ENCODE measurements at places on chromosomes 16 and 17.
A peak's percentile ranks its signal among the peaks of the same experiment; 100 is the strongest.

GRCh38 chr16:79269211-79269863, 331.2 kb downstream of the MAF start:
- no peak for DNase-seq

DNA sequence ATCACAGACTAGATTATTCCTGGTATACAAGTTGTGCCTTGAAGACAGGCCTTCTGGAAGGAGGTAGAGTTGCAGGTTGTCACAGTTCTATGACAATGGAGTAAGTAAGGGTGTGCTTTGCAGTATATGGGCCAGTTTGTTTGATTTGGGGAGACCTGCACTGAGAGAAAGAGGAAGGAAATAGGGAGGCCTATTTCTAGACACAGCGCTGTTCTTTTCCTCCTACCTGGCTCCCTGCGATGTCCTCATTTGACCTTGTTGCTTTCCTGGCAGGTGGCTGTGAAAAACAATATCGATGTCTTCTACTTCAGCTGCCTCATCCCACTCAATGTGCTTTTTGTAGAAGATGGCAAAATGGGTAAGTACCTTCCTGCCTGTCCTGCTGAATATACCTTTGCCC, 22.5 kb upstream of the RASL10B start:
- DNase-seq: no peak

- no peak for DNase-seq
These were observed 372.3 kb downstream of the NPIPA8 start for GRCh38 chr16:17964196-17964595.

- DNase-seq: no peak
These were observed 35.9 kb upstream of the GHDC start for GRCh38 chr17:42230225-42230624.

GRCh38 chr17:58534331-58534730, 19.9 kb upstream of the MTMR4 start:
- no peak for DNase-seq

GRCh38 chr17:61617330-61617729, 26.3 kb upstream of the NACA2 start:
- DNase-seq: no peak

DNA sequence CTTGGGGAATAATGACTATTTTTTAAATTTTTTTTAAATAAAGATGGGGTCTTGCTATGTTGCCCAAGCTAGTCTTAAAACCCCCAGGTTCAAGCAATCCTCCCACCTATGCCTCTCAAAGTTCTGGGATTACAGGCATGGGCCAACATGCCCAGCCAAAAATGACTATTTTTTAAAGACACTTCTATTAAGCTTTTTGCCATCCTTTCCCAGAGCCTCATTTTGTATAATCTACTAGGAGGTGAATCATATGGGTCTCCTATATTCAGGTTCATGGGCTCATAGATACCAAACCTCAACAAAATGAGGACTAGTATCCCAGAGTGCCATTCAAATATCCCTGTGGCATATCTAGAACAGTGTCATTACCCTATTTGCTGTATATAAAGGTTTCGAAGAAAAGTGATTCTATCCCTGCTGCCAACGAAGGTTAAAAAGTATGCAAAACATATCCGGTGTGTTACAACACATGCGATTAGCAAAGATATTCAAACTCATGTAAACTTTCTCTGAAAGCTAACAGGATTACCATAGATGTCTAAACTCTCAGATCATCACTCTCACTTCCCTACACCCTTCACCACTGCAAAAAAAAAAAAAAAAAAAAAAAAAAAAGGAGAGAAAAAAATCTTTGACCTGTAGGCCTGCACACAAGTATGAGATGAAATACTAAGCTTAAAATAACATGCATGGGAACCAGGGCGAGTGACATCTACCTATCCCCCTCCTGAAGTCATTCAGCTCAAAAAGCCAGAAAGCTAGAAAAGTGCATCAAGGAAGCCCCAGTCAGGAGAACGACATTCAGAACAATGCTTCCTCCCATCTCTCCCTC, 23.5 kb downstream of the XPO6 start:
- no peak for DNase-seq

- no peak for DNase-seq
These were observed 36.7 kb downstream of the KIAA0753 start for GRCh38 chr17:6603744-6604325.

- no peak for DNase-seq
These were observed 15.9 kb downstream of the JPH3 start for GRCh38 chr16:87618216-87618615.

DNA sequence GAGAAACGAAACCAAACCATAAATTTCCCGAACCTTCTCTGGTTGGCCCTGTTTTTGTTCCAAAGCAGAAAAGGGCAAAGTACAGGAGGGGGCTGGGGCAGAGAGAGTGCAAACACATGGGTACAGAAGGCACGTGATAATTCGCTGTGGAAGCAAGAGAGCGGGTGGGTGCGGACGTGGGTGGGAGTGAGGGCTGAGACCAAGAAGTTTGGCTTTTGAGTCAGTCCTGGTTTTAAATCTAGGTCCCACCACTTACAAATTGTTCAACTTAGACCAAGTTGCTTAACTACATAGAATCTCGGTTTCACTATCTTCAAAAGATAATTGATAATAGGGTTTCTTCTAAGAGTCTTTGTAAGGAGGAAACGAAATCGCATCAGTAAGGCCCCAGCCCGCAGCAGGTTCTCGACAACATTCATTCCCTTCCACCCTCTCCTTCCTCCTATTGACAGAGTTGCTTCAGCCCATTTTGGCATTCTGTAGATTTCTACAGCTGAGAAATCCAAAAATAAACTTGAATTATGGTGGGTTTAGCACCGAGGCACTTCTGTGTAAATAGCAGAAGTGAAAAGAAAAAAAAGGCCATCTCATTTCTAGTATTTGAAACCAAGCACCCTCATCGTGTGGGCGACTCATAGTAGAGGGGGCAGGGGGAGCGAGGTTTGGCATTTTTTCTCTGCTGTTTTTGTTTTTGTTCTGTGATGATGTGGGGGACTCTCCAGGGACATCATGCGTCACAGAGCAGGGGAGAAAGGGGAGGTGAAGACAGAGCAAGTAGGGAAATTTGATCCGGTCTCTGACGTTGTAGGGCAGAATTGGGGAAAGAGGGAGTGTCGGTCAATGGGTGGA, 33.6 kb upstream of the CCR7 start:
- no peak for DNase-seq

DNA sequence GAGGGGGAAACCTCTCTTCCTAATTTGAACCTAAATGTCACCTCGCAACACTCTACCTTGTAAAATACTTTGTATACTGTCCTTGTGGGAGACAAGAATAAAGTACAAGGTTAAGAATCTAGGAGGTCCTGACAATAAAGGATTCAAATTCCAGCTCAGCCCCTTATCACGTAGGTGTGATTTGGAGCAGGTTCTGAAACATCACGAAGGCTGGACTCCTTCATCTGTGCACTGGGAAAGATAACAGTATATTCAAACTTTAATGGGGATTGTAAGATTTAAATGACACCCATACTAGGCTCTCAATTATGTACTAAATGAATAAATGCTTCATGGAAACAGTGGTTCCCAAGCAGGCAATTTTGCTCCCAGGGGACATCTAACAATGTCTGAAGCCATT, 2.1 kb downstream of the TXNDC11 start:
- no peak for DNase-seq

GRCh38 chr16:75820672-75821071, 94.4 kb upstream of the CPHXL start:
- DNase-seq: peak; percentile 26

DNA sequence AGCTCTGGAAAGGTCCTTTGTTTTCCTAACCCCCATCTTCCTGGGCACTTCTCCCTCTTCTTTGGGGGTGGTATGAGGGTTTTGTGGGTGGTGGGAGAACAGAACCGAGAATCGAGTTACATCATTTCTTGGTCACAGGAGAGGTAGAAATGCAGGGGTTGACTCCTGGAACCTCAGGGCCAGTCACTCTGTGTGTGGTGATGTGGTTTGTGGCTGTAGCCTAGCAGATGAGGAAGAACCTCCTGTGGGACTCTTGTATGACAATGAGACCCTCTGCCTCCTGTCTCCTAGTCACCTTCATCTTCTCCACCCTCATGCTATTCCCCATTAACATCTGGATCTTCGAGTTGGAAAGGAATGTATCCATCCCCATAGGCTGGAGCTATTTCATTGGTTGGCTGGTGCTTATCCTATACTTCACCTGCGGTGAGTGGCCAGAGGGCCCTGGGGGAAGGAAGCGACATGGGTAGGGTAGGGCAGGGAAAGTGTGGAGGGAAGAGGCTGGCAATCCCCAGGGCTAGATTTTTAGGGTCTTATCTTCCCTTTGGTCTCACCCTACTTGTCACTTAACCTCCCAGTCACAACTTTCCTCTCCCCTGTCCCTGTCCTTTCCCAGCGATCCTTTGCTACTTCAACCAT, 5.5 kb downstream of the ODF4 start:
- DNase-seq: no peak

GRCh38 chr17:58229384-58229783, 9.0 kb upstream of the LPO start:
- no peak for DNase-seq

DNA sequence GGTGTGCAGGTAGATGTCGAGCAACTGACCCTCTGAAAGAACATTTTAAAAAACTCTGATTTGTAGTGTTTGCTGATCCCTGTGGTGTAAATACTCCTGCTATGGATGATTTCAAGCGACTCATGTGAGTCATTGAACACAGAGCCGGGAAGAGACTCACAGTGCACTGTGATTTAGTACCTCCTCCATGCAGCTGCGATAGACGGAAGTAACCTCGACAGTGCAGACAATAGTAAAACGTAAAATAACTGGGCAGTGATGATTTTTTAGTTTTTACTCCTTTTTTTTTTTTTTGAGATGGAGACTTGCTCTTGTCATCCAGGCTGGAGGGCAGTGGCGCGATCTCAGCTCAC, 8.7 kb downstream of the TBX21 start:
- no peak for DNase-seq

DNA sequence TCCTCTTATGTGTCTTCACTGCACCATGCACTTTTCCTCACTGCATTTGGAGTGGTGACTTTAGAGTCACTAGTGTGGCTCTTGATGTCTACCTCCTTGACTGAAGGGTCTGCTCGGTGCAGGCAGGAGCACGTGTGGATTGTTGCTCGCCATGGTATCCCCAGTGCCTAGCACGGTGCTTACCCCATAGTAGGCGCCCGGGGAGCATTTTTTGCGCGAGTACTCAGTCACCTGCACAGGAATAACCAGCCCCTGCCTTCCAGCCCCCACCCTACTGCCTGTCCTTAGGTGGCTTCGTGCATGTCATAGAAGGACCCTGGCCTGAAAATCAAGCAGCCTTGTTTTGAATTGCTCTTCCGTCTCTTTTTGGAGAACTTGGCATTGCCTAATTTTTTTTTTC, 31.3 kb downstream of the CDRT15 start:
- no peak for DNase-seq

GRCh38 chr16:49575346-49576172, 202.0 kb downstream of the C16orf78 start:
- no peak for DNase-seq

GRCh38 chr16:77539421-77540034, 104.7 kb upstream of the ADAMTS18 start:
- DNase-seq: no peak

GRCh38 chr16:970386-970765, 408 bp downstream of the LMF1 start:
- DNase-seq: no peak

- DNase-seq: no peak
These were observed 217.2 kb downstream of the SNX29 start for GRCh38 chr16:12193692-12194091.

GRCh38 chr17:75454193-75454592, 2.2 kb upstream of the TMEM94 start:
- DNase-seq: no peak

DNA sequence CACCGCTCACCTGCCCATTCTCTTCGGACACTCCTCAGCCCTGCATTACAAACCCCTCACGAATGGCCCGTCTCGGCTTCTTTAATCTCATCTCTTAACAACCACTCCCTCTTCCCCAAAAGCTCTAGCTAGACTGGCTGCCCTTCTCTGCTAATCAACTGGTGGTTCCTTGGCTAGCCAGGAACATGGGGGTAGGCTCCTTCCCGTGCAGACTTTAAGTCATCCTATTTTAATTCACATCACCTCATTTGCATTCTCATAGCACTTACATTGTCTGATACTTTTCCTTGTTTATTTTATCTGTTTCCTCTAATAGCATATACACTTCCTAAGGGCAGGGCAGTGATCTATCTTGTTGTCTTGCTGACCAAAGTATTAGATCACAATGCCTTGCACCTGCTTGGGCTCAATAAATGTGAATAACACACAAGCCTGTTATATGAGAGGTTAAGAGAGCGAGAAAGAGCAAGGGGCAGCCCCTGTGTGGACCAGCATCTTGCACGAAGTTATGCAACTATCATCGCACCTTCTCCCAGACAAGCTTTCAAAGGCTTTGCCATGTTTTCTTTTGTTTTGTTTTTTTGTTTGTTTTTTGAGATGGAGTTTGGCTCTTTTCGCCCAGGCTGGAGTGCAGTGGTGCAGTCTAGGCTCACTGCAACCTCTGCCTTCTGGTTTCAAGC, 9.8 kb downstream of the TP53 start:
- DNase-seq: no peak

DNA sequence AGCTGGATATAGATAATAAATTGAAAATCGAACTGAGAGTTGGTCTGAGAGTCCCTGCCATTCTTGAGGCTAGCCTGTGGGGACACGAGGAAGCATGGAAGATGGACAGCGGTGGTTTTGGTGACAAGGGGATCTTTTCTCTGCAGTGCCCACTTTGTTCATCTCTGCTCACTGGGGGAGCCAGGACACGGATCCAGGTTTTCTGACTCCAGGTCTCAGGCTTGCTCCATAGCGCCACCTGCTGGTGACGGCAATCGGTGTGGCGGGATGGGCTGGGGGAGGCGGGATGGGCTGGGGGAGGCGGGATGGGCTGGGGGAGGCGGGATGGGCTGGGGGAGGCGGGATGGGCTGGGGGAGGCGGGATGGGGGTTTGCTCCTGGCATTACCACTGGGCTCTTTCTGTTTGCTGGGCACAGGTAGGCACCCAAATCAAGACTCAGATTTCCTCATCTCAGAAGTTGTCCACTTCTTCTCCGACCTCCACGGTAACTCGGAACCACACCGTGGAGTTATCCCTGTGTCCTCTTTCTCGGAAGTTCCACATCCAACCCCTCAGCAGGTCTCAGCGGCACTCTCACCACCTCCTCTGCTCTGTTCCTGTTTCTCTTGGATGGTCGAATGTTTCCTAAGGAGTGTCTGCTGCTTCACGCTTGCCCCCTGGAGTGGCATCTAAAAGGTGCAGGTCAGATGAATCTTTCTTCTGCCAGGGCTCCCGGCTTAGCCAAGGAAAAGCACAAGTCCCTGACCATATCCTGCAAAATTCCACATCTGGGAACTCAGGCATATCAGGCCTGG, 142.4 kb downstream of the CYLD start:
- peak; percentile 40 for DNase-seq

GRCh38 chr17:20066253-20066652, 57.1 kb downstream of the SPECC1 start:
- DNase-seq: peak; percentile 69
